ENCODE measurements at places on chromosomes 1 and 21.

GRCh38 chr1:50272912-50273311 is 150.3 kb downstream of the DMRTA2 start:
- H3K4me3 ChIP-seq, result no peak overlapping the region
- no peaks in the 10 kb centered on the region for H3K36me3 ChIP-seq
- no peak overlapping the region for H3K27ac ChIP-seq
- no peak for DNase-seq
- no peaks in the 10 kb centered on the region for H3K27me3 ChIP-seq
- H3K4me1 ChIP-seq, result no peaks in the 10 kb centered on the region

DNA sequence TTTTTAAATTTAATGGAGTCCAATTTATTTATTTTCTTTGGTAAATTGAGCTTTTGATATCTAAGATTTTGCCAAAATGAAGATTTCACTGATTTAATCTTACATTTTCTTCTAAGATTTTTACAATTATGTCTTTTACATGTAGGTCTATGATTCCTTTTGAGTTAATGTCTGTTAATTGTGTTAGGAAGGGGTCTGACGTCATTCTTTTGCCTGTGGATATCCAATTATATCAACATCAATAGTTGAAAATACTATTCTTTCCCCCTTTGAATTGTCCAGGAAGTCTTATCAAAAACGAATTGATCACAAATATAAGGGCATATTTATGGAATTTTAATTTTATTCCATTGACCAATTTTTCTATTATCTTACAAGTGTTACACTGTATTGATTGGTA is 1258.8 kb upstream of the B3GALT2 start:
- DNase-seq, result no peak
- H3K4me1 ChIP-seq, result no peaks in the 10 kb centered on the region
- H3K27me3 ChIP-seq, result no peaks in the 10 kb centered on the region
- no peaks in the 10 kb centered on the region for H3K36me3 ChIP-seq
- H3K27ac ChIP-seq, result no peak overlapping the region
- H3K4me3 ChIP-seq, result no peak overlapping the region

- no peaks in the 10 kb centered on the region for H3K36me3 ChIP-seq
- no peaks in the 10 kb centered on the region for H3K4me1 ChIP-seq
- H3K4me3 ChIP-seq, result no peak overlapping the region
Measured at GRCh38 chr1:185268352-185268751, 48.7 kb downstream of the IVNS1ABP start.

GRCh38 chr1:1628754-1629429 is 3.1 kb upstream of the MMP23B start:
- no peaks in the 10 kb centered on the region for H3K36me3 ChIP-seq
- H3K4me1 ChIP-seq, result peaks cover 56% of the 10 kb centered on the region
- no peaks in the 10 kb centered on the region for H3K27me3 ChIP-seq
- peak overlapping the region; percentile 42 for H3K4me3 ChIP-seq
- peak; percentile 55 for DNase-seq
- H3K27ac ChIP-seq, result peak overlapping the region; percentile 49

GRCh38 chr1:202750024-202750423 is 39.8 kb upstream of the SYT2 start:
- H3K36me3 ChIP-seq, result peaks cover 59% of the 10 kb centered on the region
- H3K27me3 ChIP-seq, result no peaks in the 10 kb centered on the region
- H3K27ac ChIP-seq, result no peak overlapping the region
- H3K4me3 ChIP-seq, result no peak overlapping the region
- H3K4me1 ChIP-seq, result no peaks in the 10 kb centered on the region
- no peak for DNase-seq

DNA sequence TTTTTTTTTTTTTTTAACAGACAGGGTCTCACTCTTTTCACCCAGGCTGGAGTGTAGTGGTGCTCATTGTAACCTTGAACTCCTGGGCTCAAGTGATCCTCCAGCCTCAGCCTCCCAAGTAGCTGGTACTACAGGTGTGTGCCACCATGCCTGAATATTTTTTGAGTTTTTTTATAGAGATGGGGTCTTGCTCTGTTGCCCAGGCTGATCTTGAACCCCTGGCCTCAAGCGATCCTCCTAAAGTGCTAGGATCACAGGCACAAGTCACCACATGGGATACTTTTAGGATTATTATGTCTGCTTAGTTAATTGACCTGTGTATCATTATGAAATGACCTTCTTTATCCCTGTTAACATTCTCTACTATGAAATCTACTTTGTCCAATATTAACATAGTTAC is 38.0 kb downstream of the RASSF5 start:
- H3K4me3 ChIP-seq, result no peak overlapping the region
- DNase-seq, result no peak

DNA sequence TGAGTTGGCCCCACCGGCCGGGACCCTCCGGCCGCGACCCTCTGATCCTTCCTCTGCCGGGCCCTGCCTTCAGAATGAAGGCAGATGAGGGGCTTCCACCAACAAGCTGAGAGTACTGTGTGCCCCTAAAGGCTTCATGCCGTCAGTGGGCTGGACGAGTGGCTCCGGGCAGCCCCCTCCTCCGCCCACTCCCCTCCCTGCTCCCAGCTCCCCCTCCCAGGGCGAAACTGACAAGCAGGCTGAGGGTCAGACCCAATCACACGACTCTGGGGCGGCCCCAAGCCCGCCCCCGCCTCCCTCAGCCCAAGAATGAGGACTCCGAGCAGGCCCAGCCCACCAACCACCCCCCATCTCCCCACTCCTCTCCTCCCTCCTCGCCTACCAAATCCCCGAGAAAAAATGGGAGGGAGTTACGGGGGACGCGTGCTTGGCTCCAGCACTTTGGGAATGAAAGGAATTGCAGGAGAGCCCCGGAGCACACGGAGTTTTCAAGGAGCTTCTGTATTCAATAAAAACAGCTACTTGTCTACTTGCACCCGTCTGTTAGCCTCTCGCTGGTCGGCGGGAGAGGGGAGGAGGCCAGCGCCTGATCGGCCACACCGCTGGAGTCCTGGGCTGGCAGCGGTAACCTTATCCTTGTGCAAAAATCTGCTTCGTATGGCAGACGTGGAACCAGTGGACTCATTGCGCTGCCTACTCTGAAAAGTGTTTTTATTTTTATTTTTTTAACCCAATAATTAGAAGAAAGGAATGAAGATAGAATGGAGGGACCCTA is at the start of gene COL11A1:
COL11A1 (minus strand) TSS at position 147 of the 775 bp plus-strand sequence. CDS start 344 bp downstream, outside the sequence.
- no peak within 1 kb of the TSS for H3K27ac ChIP-seq
- peaks cover 8% of the 10 kb centered on the region for H3K27me3 ChIP-seq
- DNase-seq, result no peak
- H3K4me3 ChIP-seq, result no peak within 1 kb of the TSS
- no peaks in the 10 kb centered on the region for H3K36me3 ChIP-seq
- peaks cover 5% of the 10 kb centered on the region for H3K4me1 ChIP-seq

DNA sequence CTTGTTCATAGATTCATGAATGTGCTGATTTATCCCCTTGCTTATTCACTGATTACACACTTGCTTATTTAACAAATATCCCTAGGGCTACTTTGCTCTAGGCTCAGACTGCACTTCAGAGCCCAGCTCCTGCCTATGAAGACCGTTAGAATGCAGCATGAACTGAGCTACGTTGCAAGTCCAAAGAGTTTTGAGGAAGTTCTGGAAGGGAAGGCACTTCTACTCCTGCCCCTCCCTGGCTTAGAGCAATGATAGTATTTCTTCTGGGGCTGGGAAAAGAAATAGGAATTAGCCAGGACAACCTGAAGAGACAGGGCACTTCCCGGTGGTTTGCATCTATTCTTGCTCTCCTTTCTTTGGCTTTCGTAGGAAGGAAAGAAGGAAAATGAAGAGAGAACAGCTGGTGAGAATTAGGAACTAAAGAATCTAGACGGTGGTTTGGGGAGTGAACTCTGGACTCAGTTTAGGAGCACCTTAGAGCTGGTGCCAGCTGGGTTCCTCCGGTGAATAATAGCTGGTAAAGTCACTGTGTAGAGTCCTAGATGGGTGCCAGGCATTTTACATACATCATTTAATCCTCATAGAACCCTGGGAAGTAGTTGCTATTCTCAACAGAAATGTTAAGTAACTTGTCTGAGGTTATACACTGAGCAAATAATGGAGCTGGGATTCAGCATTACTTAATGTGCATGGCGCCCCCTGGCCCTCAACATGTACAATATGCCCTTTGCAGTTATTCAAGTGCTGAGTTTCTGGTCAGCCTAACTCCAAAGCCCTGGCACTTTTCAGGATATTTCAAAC is 65.9 kb downstream of the NDUFS5 start:
- H3K4me3 ChIP-seq, result no peak overlapping the region
- H3K36me3 ChIP-seq, result no peaks in the 10 kb centered on the region
- no peak overlapping the region for H3K27ac ChIP-seq
- no peak for DNase-seq
- no peaks in the 10 kb centered on the region for H3K27me3 ChIP-seq
- H3K4me1 ChIP-seq, result no peaks in the 10 kb centered on the region

DNA sequence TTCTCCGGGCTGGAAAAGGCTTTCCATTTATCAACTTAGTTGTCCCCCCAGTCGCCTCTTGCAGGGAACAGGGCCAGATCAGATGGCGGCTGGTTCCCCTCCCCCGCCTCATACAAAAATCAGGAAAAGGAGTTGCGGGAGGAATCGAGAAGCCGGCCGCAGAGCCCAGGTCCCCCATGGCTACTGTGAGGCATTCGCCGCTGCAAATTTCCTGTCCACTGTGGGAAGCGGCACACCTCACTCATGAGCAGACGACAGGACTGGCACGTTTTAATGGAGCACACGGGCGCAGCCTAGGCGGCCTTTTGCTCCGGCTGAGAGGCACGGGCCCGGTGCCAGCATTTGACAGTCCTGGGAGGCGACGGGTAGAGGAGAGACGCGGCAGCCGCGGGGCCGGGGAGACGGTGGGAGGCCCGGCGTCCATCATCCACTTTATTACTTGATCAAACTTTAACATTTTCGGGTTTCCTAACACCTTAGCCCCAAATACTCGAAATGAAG is 1.1 kb downstream of the GNG4 start:
- H3K4me3 ChIP-seq, result no peak overlapping the region
- no peaks in the 10 kb centered on the region for H3K36me3 ChIP-seq
- DNase-seq, result peak; percentile 23
- peaks cover 32% of the 10 kb centered on the region for H3K27me3 ChIP-seq

DNA sequence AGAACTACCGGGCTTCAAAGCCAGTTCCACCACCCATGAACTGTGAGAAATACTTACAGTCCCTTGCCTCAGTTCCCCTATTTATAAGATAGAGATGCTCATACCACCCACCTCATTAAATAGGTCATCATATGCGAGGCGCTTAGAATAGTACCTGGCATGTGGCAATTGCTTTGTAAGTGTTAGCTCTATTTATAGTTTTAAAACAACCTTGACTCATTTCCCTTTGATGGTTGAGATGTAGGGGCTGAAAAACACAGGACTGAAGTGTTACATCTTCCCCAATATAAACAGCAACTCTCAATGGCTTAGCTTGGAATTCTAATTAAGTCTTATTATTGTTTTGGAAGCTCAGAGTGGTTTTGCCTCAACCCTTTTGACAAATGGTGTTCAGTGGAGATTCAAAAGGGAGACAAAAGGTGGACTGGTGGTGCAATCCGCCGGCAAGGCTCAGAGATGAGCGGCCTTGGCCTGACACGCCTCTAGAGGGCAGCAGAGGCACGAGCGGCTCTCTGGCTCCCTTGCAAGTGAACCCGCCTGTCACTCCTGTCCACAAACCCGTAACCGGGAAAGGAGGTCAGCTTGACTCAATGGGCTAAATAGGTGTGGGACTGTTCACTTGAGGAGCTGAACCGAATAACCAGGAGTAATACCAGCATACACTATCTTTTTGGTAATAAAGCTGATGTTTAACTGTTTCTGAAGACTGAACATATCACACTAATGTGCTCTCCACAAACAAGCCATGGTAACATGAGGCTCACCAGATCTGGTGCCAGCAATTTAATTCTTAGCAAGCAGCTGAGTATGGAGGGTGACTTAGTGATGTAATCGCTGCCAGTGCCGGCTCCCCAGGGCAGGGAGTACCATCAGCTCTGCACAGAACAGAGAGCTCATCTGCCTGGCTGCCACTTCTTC is 19.5 kb upstream of the SMYD2 start:
- H3K36me3 ChIP-seq, result no peaks in the 10 kb centered on the region
- H3K4me1 ChIP-seq, result no peaks in the 10 kb centered on the region
- H3K27ac ChIP-seq, result no peak overlapping the region
- peak; percentile 87 for DNase-seq
- H3K27me3 ChIP-seq, result peaks cover 23% of the 10 kb centered on the region

DNA sequence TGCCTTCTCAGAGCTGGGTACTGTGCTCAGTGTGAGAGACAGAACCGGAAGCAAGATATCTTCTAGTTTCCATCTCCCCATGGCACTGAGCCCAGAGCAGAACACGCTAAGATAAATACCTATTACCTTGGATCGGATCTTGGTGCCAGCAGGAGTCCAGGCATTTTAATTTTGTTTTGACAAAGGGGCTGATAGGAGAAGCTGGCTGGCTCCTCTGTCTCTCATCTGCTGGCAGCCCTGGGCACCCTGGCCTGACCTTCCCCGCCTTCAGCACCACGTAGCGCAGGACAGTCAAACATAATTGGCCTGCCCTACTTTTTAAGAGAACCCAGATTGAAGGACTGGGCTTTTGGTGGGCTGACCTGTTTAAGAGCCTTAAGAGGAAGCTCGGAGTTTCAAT is 160.7 kb upstream of the KLHDC7A start:
- H3K36me3 ChIP-seq, result no peaks in the 10 kb centered on the region
- H3K27ac ChIP-seq, result no peak overlapping the region
- no peak overlapping the region for H3K4me3 ChIP-seq

- H3K4me3 ChIP-seq, result no peak overlapping the region
- no peaks in the 10 kb centered on the region for H3K36me3 ChIP-seq
- no peak overlapping the region for H3K27ac ChIP-seq
- no peaks in the 10 kb centered on the region for H3K4me1 ChIP-seq
- no peak for DNase-seq
Measured at GRCh38 chr1:181783208-181783607, 278.3 kb downstream of the ZNF648 start.

- H3K4me1 ChIP-seq, result no peaks in the 10 kb centered on the region
- no peaks in the 10 kb centered on the region for H3K27me3 ChIP-seq
- DNase-seq, result no peak
- H3K4me3 ChIP-seq, result no peak overlapping the region
- no peaks in the 10 kb centered on the region for H3K36me3 ChIP-seq
Measured at GRCh38 chr1:216904471-216904870, 181.2 kb upstream of the ESRRG start.

DNA sequence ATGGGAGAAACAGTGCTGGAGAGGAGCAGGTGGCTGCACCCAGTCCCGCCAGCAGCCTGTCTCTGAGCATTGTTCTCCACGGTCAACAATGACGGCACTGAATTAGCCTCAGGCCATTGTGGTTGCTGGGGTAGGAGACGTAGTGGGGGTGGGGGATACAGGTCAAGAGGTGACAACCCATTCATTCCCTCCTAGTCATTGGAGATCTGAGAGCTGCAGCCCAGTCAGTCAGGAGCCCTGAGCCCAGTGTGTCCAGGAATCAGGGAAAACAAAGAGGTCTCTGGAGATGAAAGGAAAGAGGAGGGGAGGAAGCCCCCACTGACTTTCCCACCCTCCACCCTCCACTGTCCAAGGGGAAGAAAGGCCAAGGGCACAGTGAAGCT is 15.3 kb downstream of the SMIM12 start:
- no peak overlapping the region for H3K27ac ChIP-seq
- H3K4me1 ChIP-seq, result peaks cover 15% of the 10 kb centered on the region
- no peak overlapping the region for H3K4me3 ChIP-seq
- H3K36me3 ChIP-seq, result peaks cover 6% of the 10 kb centered on the region
- H3K27me3 ChIP-seq, result no peaks in the 10 kb centered on the region

GRCh38 chr1:30868833-30869435 is 39.6 kb downstream of the SDC3 start:
- H3K27ac ChIP-seq, result no peak overlapping the region
- H3K36me3 ChIP-seq, result no peaks in the 10 kb centered on the region
- H3K4me1 ChIP-seq, result peaks cover 17% of the 10 kb centered on the region
- peaks cover 36% of the 10 kb centered on the region for H3K27me3 ChIP-seq
- no peak overlapping the region for H3K4me3 ChIP-seq

All from natural killer cell (primary cell).